Progenitor cell of endocrine pancreas (in vitro differentiated cells): ENCODE measurements at places on chromosomes 11 and 22. TPM values are rescaled to one million over a fixed set of nuclear protein-coding genes. Genes with fewer than 3 reads are reported as not detected.

Gene JHY
- 3.5 and 5.3 TPM in 2 replicates for total RNA-seq

- H3K4me1 ChIP-seq, result peaks cover 12% of the 10 kb centered on the region
- peak overlapping the region; percentile 96 for H3K27ac ChIP-seq
- peaks cover 16% of the 10 kb centered on the region for H3K36me3 ChIP-seq
Measured at GRCh38 chr11:70205049-70205725, 2.1 kb downstream of the FADD start.

Gene MAJIN
- not detected in 2 replicates for total RNA-seq

Gene MAFF
- total RNA-seq, result 8.4 and 10.2 TPM in 2 replicates

DNA sequence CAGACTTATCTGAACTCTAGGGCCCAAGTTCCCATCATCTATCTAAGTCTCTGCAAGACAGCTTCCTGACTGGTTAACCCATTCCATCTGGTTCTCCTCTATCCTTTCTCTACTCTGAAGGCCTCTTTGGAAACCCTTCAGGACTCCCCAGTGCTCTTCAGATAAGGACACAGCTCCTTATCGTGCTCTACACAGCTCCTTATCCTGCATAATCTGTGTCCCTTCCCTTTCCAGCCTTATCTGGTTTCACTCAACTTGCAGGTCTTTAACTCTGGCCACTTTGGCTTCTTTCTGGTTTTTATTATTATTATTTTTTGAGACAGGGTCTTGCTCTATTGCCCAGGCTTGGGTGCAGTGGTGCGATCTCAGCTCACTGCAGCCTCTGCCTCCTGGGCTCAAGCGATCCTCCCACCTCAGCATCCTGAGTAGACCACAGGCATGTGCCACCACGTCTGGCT, 10.6 kb downstream of the ENDOD1 start:
- peaks cover 20% of the 10 kb centered on the region for H3K27me3 ChIP-seq
- no peaks in the 10 kb centered on the region for H3K4me1 ChIP-seq
- H3K4me3 ChIP-seq, result no peak overlapping the region
- DNase-seq, result no peak

Gene YPEL4
- 0.22 TPM in 2 replicates for total RNA-seq

DNA sequence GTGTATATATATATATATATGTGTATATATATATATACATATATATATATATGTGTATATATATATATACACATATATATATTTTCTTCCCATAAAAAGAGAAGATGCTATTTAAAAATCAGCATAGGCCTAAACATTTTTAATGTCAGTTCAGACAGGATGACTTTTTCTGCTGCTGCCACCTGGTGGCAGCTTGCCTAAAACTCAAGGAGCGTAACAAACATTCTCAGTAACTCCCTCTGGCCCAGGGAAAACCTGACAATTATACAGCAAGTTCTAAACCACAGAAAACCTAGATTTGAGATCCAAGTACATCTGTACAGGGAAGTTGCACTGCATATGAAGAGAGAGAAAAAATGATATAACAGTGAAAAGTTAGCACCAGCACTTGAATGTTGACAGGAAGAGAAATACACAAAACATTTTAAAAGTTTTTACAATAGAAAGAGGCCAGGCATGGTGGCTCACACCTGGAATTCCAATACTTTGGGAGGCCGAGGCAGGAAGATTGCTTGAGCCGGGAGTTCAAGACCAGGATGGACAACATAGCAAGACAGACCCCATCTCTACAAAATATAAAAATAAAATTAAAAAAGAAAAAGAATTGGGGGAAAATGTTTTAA, 16.6 kb downstream of the OR8A1 start:
- H3K27ac ChIP-seq, result no peak overlapping the region
- DNase-seq, result peak; percentile 24
- no peak overlapping the region for H3K4me3 ChIP-seq

Gene C11orf87
- 1.4 and 2.0 TPM in 2 replicates for total RNA-seq

GRCh38 chr11:133887692-133888332, 42.5 kb upstream of the SPATA19 start:
- peaks cover 2% of the 10 kb centered on the region for H3K36me3 ChIP-seq
- no peak overlapping the region for H3K4me3 ChIP-seq
- no peak overlapping the region for H3K27ac ChIP-seq
- no peak for DNase-seq
- peaks cover 36% of the 10 kb centered on the region for H3K27me3 ChIP-seq

Gene SLC22A12
- not detected in 2 replicates for total RNA-seq

DNA sequence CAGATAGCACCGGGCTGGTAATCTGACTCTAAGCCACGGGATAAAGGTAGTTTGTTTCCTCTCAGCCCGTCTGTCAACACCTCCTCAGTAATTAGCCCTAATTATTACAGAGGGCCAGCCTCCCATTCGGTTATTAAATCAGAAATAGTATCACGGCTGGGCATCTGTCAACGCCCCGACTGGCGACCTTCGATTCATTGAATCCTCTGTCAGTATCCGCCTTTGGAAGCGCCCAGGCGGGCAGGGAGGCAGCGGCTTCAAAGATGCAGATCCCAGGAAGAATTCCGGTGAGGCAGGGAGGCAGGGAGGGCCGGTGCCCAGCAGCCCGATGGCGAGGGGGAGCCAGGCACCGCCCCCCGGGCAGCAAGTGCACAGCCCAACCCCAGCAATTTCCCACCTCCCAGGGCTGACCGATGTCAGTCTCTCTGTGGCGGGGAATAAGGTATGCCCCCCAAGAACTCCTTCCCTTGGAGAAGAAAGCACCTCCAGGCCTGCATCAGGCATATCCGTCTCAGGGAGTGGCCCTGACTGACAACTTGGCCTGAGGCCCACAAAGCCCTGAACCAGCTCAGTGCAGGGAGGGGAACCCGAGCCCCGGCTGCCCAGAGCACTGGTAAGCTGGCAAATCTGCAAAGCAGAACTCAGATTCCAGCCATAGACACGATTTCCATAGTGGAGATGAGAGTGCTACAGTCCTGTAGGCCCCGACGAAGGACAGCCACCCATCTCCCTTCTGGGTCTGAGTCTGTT, 11.4 kb downstream of the GNB1L start:
- H3K27me3 ChIP-seq, result no peaks in the 10 kb centered on the region
- H3K27ac ChIP-seq, result peak overlapping the region; percentile 52
- no peak for DNase-seq

- no peak overlapping the region for H3K4me3 ChIP-seq
- peaks cover 26% of the 10 kb centered on the region for H3K36me3 ChIP-seq
- H3K27me3 ChIP-seq, result no peaks in the 10 kb centered on the region
- H3K27ac ChIP-seq, result peak overlapping the region; percentile 0
- DNase-seq, result no peak
Measured at GRCh38 chr22:25054943-25055511, 102.5 kb downstream of the KIAA1671 start.

Gene FOXRED2
- 22.7 and 23.5 TPM in 2 replicates for total RNA-seq

Gene SIK2
- 43.0 and 43.7 TPM in 2 replicates for total RNA-seq

DNA sequence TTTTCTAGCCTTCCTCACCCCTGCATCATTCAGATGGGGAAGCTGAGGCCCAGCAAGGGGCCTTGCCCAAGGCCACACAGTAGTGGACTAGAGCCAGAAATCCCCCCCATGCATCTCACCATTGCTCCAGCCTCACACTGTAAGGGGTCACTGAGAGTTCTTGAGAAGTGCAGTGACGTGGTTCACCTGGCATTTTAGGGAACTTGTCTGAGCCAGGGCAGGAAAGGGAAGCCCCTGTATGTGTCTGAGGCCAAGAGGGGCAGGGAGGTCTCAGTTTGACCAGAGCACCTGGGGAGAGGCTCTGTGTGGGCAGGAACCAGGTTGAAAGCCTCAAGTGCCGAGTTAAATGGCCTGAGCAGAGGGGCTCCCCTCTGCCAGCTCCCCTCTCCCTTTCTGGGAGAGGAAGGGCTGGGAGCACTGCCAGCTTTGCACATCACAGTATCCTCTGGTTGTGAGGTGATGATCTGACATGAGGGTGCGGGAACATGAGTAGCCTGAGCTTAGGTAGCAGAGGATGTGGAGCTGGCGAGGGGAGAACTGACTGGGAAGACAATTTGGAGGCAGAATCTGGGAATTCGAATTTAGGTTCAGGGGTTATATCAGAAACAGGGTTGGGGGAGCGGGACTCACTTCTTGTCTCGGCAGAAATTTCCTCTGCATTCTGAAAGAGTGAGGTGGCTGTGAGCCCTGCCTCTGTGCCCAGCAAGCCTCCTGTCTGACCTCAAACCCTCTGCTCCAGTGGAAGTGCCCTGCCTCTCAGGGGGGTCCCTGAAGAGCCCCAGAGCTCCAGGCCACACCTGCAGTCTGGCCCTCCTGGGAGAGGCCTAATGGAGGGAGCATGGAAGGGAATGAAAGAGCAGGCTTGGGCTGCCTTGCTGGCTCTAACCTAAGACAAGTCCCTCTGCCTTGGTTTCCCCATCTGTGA, 14.6 kb downstream of the ARHGEF17 start:
- H3K4me1 ChIP-seq, result peaks cover 26% of the 10 kb centered on the region
- H3K4me3 ChIP-seq, result no peak overlapping the region
- H3K27me3 ChIP-seq, result no peaks in the 10 kb centered on the region
- peaks cover 4% of the 10 kb centered on the region for H3K36me3 ChIP-seq
- H3K27ac ChIP-seq, result no peak overlapping the region

DNA sequence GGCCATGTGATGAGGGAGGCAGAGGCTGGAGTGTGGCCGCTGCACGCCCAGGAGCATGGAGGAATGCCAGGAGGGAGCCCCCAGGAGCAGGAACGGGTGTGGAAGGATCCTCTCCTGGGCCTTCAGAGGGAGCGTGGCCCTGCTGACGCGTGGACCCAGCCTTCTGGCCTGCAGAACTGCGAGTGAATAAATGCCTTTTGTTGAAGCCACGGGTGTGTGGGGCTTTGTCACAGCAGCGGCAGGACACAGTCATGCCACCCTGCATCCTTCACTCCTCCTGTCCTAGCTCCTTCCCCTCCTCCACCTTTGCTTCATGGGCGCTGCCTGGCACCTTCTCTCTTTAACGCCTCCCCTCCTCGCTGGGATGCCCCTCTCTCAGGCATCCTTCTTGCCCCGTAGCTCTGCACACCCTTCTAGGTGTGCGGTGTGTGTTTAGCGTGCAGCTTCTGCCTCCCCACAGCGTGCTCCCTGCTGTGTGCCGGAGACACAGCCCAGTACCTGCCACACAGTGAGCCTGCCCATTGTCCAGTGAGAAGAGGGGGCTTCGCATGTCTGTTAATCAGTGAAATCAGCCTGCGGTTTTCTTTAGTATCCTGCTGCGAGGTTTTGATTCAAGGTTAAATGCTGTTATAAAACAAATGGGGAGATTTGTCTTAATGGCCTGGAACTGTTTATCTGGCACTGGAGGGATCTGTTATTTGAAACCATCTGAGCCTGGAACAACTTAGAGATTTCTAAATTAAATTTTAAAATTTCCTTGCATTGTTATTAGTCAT, 459.6 kb downstream of the TBC1D22A start:
- no peak overlapping the region for H3K4me3 ChIP-seq
- DNase-seq, result peak; percentile 0
- no peaks in the 10 kb centered on the region for H3K4me1 ChIP-seq
- no peak overlapping the region for H3K27ac ChIP-seq
- no peaks in the 10 kb centered on the region for H3K27me3 ChIP-seq
- peaks cover 3% of the 10 kb centered on the region for H3K36me3 ChIP-seq

Gene PITPNM1
- 67.9 and 76.3 TPM in 2 replicates for total RNA-seq

Gene YPEL1
- 24.9 and 30.5 TPM in 2 replicates for total RNA-seq

Gene KCNA4
- total RNA-seq, result 0.27 and 0.53 TPM in 2 replicates

Gene VPREB1
- total RNA-seq, result not detected in 2 replicates

DNA sequence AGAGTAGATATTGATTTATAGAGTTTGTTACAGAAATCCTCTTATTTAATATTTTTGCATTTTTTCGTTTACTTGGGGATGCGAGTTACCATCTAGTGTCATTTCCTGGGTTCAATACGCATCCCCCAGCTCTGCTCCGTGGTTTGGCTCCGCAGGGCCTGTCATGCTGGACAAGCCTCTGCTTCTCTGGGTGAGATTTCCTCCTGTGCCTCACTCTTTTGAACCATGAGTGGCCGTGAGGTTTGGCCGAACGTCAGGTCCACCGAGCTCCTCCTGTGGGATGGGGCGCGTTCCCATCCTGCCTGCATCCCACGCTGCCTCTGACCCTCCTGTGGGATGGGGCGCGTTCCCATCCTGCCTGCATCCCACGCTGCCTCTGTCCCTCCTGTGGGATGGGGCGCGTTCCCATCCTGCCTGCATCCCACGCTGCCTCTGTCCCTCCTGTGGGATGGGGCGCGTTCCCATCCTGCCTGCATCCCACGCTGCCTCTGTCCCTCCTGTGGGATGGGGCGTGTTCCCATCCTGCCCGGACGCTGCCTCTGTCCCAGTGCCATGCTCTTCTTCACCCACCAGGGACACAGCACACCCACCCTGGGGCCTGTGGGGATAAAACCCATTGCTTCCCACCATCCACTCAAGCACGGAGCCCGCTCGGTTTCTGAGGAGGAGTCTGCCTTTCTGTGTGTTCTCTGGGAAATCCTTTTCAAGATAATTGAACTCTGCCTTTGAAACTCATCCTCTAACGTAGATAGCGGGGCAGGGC, 506.8 kb downstream of the BRD1 start:
- no peaks in the 10 kb centered on the region for H3K36me3 ChIP-seq
- no peak overlapping the region for H3K27ac ChIP-seq
- no peak for DNase-seq
- peaks cover 42% of the 10 kb centered on the region for H3K27me3 ChIP-seq
- H3K4me3 ChIP-seq, result no peak overlapping the region
- H3K4me1 ChIP-seq, result no peaks in the 10 kb centered on the region

- peak; percentile 70 for DNase-seq
- H3K27ac ChIP-seq, result no peak overlapping the region
- H3K4me1 ChIP-seq, result peaks cover 20% of the 10 kb centered on the region
- no peak overlapping the region for H3K4me3 ChIP-seq
- peaks cover 14% of the 10 kb centered on the region for H3K27me3 ChIP-seq
- no peaks in the 10 kb centered on the region for H3K36me3 ChIP-seq
Measured at GRCh38 chr22:49046546-49047361, 780.9 kb downstream of the BRD1 start.

DNA sequence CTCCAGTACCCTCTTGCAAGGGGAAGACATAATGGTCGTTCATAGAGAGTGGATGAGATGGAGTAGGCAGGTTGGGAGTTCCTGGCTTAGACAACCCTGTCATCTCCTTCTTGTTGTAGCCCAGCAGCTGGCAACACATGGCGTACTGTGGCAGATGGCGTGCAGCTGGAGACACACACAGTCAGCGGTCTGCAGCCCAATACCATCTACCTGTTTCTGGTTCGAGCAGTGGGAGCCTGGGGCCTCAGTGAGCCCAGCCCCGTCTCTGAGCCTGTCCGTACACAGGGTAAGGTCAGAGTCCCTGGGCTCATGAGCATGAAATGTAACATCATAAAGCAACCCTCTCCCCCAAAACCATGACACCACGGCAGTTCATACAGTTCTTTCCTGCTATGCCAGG, 8.7 kb downstream of the ROBO3 start:
- H3K27me3 ChIP-seq, result peaks cover 84% of the 10 kb centered on the region
- no peak overlapping the region for H3K4me3 ChIP-seq
- DNase-seq, result no peak
- H3K4me1 ChIP-seq, result no peaks in the 10 kb centered on the region
- H3K27ac ChIP-seq, result no peak overlapping the region

Gene MEI1
- 1.0 and 1.5 TPM in 2 replicates for total RNA-seq

GRCh38 chr22:43479301-43479950, 67.6 kb downstream of the MPPED1 start:
- peaks cover 3% of the 10 kb centered on the region for H3K4me1 ChIP-seq
- no peak overlapping the region for H3K27ac ChIP-seq
- DNase-seq, result no peak

DNA sequence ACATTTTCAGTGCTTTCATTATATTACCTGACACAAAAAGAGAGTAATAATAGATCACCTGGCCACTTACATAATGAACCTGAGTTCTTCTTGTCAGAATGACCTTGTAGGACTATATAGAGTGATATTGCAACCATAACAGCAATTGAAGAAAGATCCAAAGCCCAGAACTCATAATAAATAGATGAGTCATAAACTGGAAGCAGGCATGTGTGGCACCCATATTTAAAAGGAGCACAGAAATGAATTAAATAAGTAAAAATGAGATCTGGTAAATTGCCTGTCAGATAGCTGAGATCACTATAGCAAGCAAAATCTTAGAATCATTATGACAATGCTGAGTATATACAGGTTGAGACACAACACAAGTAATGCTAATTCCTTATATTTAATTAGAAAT, 331.8 kb downstream of the AASDHPPT start:
- H3K4me1 ChIP-seq, result no peaks in the 10 kb centered on the region
- no peak overlapping the region for H3K4me3 ChIP-seq
- DNase-seq, result no peak
- no peak overlapping the region for H3K27ac ChIP-seq
